HepG2 (cell line): ENCODE measurements at places on chromosomes 12 and 14.
A peak's percentile ranks its signal among the peaks of the same experiment; 100 is the strongest.

DNA sequence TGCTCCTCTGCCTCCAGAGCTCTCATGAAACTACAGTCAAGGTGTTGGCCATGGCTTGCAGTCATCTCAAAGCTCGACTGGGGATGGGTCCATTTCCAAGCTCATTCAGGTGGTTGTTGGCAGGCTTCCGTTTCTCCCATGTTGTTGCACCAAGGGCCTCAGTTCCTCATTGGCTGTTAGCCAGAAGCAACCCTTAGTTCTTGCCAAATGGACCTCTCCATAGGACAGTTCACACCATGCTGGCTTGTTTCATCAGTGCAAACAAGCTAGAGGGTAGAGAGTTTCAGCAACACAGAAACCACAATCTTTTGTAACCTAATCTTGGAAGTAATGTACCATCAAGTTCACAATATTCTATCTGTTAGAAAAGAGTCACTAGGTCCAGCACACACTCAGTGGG lies 22.7 kb upstream of the PPM1A start:
- DNase-seq, result no peak

- no peak for DNase-seq
Observed at GRCh38 chr12:40223646-40224045, 1.2 kb upstream of the LRRK2 start.

- no peak for DNase-seq
Observed at GRCh38 chr12:88924162-88924561, 343.9 kb upstream of the KITLG start.

DNA sequence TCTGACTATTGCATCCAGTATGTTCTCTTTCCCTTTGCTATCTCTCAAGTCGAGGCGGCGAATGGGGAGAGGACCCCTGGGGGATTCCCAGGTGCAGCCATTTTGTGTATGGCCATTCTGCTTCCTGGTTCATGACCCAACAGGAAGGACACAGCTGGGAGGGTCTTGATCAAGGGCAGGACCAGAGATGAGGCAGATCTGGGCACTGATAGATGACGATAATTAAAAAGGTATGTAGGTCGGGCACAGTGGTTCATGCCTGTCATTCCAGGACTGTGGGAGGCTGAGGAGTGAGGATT lies 73.9 kb downstream of the EID3 start:
- DNase-seq, result no peak

DNA sequence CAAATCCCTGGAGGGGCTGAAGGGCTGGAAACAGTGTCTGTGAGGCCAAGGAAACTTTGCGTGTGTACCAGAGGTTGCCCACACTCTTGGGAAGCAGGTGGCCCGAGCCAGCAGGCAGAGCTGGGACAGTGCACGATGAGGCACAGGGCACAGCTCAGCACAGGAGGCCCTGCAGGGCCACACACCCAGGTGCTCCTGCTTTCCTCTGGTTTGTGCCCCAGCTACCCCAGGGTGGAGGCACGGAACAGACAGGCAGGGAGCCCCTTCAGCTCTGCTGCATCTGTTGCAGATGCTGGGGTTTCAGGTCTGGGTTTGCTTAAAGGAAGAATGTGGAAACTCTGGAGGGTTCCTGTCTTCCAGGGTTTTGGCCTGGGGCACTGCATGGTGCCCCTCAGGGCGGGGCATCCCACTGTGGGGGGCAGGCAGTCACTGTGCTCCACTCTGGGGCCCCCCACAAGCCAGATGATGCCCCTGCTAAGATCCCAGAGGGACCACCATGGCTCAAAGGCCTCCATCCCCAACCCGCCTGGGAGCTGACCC lies 8.6 kb downstream of the TMEM179 start:
- DNase-seq, result no peak

GRCh38 chr12:84648425-84648824 lies 264.2 kb downstream of the SLC6A15 start:
- DNase-seq, result no peak

DNA sequence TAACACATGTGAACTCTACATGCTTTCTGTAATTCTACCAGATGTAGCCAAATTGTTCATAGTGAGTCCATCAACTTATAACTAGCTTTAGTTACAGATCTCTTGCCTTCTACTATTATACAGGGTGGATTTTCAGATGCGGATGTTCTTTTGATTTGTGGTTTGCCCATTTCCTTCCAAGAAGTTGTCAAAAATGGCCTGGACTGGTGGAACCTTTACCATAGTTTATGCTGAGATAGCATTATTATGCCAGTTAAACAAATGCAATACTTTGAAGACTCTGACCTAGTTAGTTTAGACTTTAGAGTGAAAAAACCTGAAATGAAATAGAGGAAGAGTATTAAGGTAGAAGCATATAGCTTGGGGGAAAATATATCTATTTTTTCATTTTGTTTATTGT lies 27.4 kb upstream of the CFL2 start:
- no peak for DNase-seq

GRCh38 chr12:46354111-46354801 lies 18.3 kb downstream of the SLC38A2 start:
- no peak for DNase-seq

DNA sequence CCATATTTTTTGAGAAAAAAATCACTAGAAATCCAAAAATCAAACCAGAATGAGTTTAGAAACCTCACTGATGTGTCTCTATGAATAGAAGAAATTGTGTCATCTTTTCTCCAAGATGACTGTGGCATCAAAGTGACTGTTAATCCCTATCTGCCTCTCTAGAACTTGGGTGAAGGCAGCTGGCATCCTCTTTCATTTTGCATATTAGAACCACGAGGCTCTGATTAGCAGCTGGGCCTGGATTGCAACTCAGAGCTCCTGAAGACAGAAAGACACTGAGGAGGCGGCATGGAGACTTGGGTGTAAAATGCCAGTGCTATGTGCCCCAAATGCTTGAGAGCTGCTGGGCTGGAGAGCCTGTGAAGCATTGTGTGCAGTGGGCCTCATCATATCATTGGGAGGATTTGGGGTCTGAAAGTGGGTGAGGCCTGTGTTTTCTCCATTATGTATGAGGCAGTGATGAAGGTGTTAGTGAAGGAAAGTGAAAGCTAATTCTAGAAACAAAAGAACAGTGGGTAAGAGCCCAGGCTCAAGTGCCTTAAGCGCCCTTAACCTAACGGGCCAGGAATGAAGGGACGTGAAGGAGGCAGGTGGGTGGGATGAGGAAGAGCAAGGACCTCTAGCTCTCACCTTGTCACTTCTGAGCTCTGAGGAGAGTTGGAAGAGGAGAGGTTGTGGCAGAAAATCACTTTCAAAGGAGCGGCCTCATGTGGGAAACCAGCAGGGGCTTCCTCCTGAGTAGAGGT lies 26.2 kb downstream of the NKX2-8 start:
- DNase-seq, result no peak

- peak; percentile 52 for DNase-seq
Observed at GRCh38 chr12:93624595-93625294, 52.3 kb downstream of the SOCS2 start.

DNA sequence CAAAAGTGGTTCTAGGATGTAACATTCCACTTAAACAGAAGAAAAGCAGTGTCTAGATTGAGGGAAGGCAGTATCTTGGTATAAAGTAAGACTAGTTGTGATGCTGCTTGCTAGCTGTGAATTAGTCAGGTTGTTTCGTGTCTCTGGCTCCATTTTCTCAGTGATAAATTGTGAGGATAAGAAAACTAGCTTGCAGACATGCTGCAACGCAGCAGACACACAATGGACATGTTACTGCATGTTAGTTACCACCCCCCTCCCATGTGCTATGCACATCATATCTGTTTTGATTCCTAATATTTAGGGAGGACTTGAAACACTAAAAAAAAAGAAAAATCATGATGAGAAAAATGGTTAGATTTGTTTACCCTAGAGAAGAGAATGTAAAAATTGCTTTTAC lies 2.9 kb downstream of the CCNK start:
- DNase-seq, result no peak

GRCh38 chr14:76836029-76836630 lies 9.9 kb downstream of the LRRC74A start:
- no peak for DNase-seq

GRCh38 chr12:96392397-96392796 lies 7.8 kb downstream of the CDK17 start:
- no peak for DNase-seq

DNA sequence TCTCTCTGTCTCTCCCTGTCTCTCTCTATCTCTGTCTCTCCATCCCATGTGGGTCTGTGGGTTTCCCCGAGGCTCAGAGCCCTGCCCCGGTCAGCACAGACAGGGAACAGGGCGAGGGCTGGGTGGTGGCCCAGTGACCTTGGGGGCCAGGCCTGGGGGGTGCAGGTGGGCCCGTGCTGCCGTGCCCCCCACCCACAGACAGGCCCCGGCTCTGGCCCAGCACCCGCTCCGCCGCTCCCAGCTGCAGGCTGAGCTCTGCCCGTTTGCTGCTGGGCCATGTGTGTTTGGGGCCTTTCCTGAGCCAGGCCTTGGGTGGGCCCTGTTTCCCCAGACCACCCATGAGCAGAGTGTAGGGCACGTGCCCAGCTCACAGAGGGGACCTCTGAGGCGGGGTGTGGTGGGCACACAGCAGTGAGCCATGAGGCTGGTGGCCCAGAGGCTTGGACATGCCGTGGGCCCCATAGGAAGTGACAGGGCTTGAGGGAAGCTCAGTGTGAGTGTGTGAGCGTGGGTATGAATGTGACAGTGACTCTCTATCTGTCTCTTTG lies 51.0 kb downstream of the TMEM121 start:
- no peak for DNase-seq

GRCh38 chr14:73452341-73453186 lies 5.8 kb downstream of the NUMB start:
- DNase-seq, result no peak

- no peak for DNase-seq
Observed at GRCh38 chr14:93884950-93885349, 42.2 kb upstream of the FAM181A start.

GRCh38 chr12:50901685-50902113 lies 50.6 kb upstream of the HIGD1C start:
- no peak for DNase-seq

- no peak for DNase-seq
Observed at GRCh38 chr12:31896514-31897039, 62.6 kb upstream of the RESF1 start.

DNA sequence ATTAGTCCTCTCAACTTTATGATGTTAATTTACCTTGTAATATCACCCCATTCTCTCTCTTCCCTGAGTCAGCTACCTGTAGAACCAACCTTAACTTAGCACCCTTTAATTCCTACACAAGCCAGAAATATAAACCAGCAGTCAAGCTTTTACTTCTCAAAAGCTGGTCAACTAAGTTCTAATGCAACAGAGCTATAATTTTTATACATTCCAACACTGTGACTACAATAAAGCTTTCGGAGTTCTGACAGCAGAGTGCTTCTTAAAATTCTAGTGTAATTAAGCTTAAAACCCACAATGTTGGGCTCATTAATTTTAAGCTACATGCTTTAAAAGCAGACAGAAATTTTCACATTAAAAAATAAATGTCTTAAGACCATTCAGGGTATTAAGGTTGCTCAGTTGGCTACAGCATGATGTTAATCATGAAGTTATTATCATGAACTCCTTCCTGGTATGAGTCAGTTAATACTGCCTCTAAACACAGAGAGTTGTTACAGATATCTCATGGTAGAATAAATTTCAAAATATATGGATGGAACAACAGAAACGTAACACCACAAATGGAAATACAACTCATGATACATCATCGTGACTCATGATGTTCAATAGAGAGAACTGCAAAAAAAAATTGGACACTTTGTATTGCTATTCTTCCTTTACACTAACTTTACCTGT lies 126.7 kb downstream of the EPS8 start:
- DNase-seq, result no peak

GRCh38 chr14:89973234-89973823 lies 17.6 kb downstream of the TDP1 start:
- DNase-seq, result peak; percentile 56

- no peak for DNase-seq
Observed at GRCh38 chr12:49798248-49798647, 30.0 kb downstream of the NCKAP5L start.

DNA sequence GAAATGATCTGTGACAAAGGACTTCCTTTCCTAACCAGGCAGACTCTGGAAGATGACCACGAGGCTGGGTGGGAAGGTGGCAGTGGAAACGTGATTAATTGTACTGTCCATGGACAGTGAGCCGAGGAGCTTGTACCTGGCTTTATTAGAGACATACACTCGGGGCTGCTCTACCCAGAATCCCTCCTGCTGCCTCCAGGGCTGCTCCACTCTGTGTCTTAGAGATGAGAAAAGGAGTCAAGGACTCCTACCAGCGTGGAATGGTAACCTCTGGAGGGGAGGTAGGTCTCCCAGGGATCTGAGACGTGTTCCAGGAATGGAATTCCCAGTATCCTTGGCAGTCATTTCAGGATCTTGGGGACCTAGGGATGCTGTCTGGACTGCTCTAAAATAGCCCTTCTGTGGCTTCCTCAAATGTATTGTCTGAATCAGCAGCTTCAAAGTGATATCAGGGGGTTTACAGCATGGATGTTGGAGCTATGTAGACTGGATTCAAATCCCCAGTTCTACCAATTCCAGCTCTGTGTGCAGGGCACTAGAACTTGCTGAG lies 237.8 kb downstream of the CACNA1C start:
- DNase-seq, result no peak

DNA sequence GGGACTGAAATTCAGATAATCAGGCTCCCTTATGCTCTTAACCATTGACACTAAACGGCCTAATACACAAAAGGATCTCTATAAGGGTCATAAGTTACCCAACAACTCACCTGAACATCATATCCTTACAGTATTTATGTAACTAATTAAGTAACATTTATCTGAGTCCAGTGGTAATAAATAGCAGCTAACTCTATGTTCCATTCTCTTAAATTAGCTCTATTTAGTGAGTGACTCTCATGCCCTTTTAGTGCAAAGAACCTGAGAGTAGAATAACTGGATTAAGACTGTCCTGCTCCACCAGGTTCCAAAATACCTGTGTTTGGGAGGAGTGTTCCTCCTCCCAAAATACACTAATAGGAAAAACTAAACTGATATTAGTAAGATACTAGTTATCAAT lies 9.8 kb downstream of the SCAF11 start:
- no peak for DNase-seq

- DNase-seq, result no peak
Observed at GRCh38 chr12:48366131-48366530, 15.4 kb upstream of the ZNF641 start.

- no peak for DNase-seq
Observed at GRCh38 chr14:80780500-80780899, 161.0 kb downstream of the CEP128 start.

- DNase-seq, result peak; percentile 64
Observed at GRCh38 chr12:7806863-7807487, 17.8 kb downstream of the NANOG start.

DNA sequence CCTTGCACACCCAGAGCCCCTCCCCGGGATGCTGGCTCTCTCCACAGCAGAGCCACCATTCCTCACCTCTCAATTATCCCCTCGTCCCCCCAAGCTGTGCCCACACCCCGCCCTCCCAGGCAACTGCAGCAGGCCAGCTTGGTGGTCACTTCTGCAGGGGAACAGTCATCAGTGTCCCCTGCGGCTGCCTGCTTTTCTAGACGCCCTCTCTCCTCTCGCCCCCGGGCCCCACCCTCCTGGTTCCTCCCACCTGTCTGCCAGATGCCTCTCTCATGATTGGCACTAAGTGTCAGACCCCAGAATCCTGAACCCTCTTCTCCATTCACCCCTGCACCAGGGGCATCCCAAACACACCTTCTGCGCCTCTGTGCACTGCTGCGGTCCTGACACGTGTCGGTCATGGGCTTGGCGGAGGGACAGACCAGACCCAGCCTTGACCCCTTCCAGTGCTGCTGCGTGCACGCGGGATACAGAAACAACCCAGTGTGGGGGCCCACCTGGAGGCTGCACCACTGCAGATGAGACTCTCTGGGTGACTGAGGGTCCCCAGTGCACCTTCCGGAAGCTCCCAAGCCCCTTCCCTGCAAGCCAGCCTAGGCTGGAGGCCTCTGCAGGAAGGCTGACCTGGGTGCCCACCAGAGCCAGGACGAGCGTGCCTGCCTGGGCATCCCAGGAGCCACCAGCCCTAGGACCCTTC lies 99.5 kb downstream of the SETD3 start:
- no peak for DNase-seq
